ENCODE measurements at places on chromosomes 1 and 21.

DNA sequence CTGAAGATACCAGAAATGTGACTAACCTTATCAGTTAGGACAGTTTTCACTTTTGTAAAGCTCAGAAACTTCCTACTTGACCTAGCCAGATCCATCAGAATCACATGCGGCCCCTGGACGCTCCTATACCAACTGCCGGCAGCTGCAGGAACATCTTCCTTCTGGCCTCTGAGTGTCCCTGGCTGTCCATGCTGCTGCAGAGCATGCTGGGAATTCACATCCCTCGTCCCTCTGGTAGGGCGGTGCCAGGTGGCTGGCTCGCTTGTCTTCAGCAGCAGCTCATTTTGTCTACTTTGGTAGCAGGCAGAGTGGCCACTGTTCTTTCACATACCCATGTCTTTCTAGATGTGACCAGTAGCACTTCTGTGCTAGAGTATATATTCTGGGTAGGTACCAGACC is 34.4 kb downstream of the HHAT start:
- no peak for DNase-seq

GRCh38 chr21:43001316-43001715 is 27.0 kb downstream of the PKNOX1 start:
- DNase-seq, result no peak

GRCh38 chr1:112460615-112461014 is 48.1 kb upstream of the WNT2B start:
- no peak for DNase-seq

GRCh38 chr1:93631626-93632365 is 49.8 kb downstream of the BCAR3 start:
- no peak for DNase-seq

DNA sequence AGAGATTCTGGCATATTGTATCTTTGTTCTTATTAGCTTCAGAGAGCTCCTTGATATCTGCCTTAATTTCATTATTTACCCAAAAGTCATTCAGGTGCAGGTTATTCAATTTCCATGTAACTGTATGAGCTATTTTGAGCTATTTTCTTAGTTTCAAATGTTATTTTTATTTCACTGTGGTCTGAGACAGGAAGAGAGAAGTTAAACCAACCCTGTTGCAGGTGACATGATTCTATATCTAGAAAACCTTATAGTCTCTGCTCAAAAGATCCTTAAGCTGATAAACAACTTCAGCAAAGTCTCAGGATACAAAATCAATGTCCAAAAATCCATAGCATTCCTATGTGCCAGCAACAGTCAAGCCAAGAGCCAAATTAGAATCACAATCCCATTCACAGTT is 1644.0 kb upstream of the B3GALT2 start:
- no peak for DNase-seq

GRCh38 chr1:192866241-192866868 is 57.5 kb downstream of the RGS2 start:
- no peak for DNase-seq

- DNase-seq, result no peak
These were observed 6.5 kb downstream of the CACHD1 start for GRCh38 chr1:64476251-64476952.

- DNase-seq, result no peak
These were observed 39.5 kb upstream of the UBE2U start for GRCh38 chr1:64163970-64164369.

DNA sequence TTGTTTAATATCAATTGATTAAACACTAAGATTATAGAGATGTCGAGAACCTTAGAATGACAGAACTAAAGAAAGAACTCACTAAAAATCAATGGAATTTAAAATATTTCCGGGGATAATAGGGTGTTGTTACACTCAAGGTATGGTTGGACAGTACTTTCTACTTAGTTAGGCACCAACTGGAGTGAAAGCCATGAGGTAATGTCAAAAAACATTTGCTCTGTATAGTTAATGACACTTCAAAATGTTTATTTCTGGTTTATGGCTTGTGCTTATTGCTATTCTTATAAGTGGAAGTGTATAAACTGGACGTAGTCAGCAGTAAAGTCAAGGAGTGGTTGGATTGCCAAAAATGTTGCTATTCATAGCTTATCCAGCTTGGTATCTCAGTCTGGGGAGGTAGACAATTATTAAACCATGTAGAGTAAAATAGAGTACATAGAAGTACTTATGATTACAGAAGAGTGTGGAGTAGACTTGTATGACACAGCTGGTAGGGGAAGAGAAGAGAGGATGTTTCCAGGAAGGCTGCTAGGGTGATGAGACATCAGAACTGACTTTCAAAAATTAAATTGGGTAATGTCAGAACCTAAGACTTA is 56.5 kb upstream of the BMP8A start:
- no peak for DNase-seq

GRCh38 chr1:244028701-244029100 is 22.4 kb upstream of the ZBTB18 start:
- DNase-seq, result no peak

GRCh38 chr1:49346767-49347349 is 570.2 kb upstream of the BEND5 start:
- DNase-seq, result no peak

- no peak for DNase-seq
These were observed 198.9 kb upstream of the CACYBP start for GRCh38 chr1:174800876-174801275.

DNA sequence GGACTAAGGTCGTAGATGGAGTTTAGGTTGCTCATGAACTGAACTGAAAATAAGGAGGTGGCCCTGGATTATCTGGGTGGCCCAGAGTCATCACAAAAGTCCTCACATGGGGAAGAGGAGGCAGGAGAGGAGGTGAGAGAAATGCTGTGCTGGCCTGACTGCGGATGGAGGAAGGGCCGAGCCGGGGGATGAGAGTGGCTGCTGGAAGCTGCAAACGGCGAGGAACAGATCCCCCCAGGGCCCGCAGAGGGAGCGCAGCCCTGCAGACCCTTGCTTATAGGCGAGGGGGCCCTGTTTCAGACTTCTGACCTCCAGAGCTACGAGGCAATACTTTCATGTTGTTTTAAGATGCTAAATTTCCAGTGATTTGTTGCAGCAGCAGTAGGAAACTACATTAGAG is 102.7 kb upstream of the C1orf174 start:
- no peak for DNase-seq

GRCh38 chr1:16351456-16351993 is 755 bp downstream of the FBXO42 start:
- no peak for DNase-seq

- DNase-seq, result no peak
These were observed 49.4 kb upstream of the COG2 start for GRCh38 chr1:230592848-230593414.

DNA sequence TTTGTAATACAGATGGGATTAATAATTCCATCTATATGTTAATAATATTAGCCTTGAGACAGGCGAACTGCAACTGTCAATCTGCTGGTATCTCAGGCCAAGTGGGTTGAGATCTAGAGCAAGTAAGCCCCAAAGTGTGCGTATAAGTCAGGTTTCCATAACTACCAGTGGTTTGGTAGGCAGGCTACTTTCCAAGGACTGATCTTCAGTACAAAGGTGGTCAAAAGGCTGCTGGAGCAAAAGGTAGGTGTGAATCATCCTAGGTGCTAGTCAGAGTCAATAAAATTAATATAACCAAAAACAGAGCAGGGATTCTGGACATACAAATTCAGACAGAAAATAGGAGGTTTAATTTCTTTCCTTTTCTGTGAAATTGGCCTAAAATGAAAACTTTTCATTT is 328.0 kb downstream of the TGFB2 start:
- no peak for DNase-seq

All from NCI-H187 (cell line).